Left ventricle myocardium superior (tissue), 1 donor: ENCODE measurements at places on chromosomes 5 and 9. TPM values are rescaled to one million over a fixed set of nuclear protein-coding genes. Genes with fewer than 3 reads are reported as not detected.

DNA sequence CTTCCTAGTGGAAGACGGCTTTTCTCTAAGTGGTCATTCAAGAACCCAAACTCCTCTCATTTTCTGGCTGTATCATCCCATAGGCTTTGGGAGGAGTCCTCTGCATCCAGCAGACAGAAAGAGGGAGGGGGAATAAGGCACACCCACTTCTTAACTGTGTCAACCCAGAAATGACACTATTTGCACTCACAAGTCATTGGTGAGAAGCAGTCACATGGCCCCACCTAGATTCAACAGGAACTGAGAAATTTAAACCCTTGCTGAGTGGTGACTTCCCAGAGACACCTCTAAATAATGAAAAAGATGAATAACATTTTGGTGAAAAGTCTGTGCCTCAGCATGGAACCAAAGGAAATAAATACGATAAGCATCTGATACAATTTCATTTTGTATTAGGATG lies 120.0 kb downstream of the MCTP1 start:
- DNase-seq, result no peak

GRCh38 chr9:98314381-98315066 lies 59.1 kb upstream of the TBC1D2 start:
- DNase-seq, result no peak

- no peak for DNase-seq
Measured at GRCh38 chr5:170431571-170431970, 42.4 kb upstream of the KCNMB1 start.

DNA sequence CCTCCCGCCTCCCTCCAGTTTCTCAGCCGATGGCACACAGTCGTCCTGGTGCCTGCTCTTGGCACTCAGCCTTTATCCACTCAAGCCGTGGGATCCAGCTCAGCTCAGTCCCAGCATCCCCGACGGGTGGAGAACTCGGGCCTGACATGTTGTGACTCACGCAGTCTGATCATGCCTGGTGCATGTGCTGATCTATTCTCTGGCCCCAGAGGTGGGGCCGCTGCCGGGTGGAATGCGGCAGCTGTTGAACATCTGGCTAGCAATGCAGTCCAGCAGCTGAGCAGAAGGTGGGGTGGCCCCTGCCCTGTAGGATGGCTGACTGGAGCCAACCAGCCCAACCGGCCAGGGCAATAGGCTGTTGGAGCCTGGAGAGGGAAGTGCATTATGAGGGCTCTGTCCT lies 1.7 kb upstream of the AIF1L start:
- DNase-seq, result peak; percentile 71

DNA sequence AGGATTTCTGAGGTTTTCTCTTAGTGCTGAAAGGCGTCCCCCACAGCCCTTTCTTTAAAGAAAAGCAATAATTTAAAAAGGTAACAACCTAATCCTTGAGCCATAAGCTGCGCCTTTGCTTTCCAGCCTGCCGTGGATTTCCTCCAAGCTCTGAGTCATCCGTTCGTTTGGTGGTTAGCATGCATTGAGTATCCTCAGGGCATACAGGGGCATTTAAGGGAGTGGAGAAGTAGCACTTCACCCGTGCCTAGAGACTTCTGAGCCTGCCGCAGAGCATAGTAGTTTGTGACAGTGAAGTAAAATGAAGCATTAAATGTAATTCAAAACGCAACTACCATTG lies 892 bp upstream of the TNC start:
- DNase-seq, result no peak

GRCh38 chr5:172725785-172726184 lies 45.2 kb downstream of the DUSP1 start:
- DNase-seq, result no peak

DNA sequence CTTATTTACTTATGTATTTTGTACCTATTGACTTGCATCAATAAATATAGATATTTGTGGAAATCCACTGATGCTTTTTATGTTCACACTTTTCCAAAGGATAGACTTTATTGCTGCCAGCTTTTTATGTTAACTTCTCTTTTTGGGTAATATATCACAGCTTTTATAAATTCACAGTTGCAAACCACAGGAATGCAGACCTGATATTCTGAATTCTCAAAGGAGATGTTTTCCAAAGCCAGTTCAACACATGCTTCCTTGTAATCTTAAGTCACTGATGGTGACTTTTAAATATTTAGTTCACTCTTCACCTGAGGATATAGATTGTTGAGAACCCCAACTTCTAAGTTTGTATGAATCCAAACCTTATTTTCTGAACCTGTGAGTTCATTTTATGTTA lies 223.4 kb upstream of the PRR16 start:
- DNase-seq, result no peak

- DNase-seq, result no peak
Measured at GRCh38 chr9:109940561-109940960, 160.6 kb downstream of the PALM2AKAP2 start.

GRCh38 chr5:539469-540070 lies 15.3 kb upstream of the SLC9A3 start:
- DNase-seq, result peak; percentile 22

- no peak for DNase-seq
Measured at GRCh38 chr5:95864456-95864855, 41.9 kb upstream of the GLRX start.

- DNase-seq, result no peak
Measured at GRCh38 chr5:176899946-176900779, 1.0 kb upstream of the HK3 start.

GRCh38 chr5:173567548-173567947 lies 48.9 kb downstream of the BOD1 start:
- DNase-seq, result no peak

DNA sequence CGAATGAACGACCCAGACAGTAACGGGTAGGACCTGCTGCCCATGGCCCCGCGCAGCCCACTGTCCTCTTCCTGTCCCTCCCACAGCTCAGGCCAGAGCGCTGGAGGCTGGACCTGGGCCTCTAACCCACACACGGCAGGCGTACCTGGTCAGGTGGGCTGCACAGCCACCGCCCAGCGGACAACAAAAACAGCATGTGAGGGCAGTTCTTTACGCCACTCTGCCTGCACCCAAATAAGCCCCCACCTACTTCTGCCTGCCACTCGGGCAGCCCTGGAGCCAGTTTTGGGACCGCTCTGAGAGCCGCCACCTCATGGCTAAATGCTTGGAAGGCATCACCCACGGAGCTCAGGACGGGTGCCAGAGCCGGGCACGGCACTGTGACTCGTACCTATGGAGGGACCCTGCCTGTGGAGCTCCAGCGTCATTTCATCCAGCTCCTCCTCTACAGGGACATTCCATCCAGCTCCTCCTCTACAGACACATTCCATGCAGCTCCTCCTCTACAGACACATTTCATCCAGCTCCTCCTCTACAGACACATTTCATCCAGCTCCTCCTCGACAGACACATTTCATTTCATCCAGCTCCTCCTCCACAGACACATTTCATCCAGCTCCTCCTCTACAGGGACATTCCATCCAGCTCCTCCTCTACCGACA lies 18.9 kb downstream of the CLPTM1L start:
- no peak for DNase-seq

DNA sequence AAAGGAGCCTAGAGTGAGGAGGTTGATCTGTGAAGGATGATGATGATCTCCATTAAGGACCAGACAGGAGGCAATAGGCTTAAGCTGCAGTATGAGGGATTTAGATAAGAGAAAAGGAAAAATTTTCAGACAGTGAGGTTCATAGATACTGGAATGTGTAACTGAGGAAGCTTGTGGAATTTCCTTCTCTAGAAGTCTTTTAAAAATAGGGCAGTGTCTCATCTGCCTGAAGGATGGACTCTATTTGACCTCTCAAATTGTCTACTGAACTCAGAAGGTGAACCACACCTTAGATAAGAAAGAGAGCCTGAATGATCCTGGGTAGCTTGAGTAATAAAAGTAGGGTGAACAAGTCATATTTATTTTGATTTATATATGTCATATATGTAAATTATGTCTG lies 148.2 kb upstream of the CDKN2B start:
- DNase-seq, result no peak

GRCh38 chr5:39640552-39640951 lies 215.8 kb upstream of the DAB2 start:
- no peak for DNase-seq

DNA sequence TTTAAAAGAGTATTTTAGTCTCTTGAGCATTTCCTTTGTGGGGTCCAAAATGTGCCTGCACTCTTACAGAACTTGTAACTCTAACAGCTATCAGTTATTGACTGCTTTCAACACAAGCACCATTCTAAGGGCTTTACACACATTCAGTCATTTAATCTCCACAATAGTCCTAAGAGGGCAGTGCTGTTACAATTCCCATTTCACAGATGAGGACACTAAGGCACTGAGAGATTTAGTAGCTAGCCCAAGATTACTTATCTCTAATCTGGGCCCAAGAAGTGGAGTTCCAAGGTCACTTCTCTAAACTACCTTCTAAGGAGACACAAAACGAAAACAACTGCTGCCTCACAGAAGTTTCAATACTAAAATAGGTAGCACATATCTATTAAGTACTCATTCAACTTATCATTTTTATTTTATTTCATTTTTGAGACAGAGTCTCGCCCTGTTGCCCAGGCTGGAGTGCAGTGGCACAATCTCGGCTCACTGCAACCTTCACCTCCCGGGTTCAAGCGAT lies 275.2 kb downstream of the CWC27 start:
- no peak for DNase-seq

DNA sequence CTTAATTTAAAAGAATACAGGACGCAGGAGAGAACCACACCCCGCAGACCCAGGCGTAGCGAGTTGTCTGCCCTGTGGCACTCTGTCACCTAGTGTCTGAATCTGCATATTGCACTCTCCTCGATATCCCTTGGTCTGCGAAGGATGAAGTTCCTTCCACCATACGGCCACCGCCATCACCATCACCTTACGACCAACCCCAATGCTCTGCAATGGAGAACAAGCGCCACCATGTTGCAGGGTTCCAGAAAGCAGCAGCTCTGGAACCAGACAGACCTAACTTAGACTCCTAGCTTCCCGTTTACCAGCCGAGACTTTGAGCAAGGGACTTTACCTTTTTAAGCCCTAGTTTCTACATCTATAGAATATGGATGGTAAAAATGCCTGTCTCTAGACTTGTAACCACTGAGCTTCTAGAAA lies 77.4 kb upstream of the DMRT1 start:
- peak; percentile 71 for DNase-seq

DNA sequence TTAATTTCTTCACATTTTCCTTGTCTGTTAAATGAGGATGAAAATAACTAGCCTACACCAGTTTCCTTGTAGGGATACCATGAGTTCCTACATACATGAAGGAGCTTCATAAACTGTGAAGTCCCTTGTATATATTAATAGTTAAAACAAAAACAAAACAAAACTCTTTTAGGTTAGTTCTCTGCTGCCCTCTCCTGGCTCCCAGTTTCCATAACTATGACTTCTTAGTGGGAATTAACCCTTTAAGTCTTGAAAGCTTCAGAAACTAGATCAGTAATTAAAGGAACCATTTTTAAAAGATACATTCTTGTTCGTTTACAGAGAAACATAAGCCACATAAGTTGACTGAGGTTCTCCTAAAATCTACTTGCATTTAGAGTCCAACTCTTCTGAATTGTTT lies 500.0 kb upstream of the C9orf72 start:
- no peak for DNase-seq

GRCh38 chr5:72079288-72079687 lies 28.0 kb upstream of the MAP1B start:
- peak; percentile 57 for DNase-seq

GRCh38 chr5:113343343-113343742 lies 91.4 kb downstream of the TSSK1B start:
- no peak for DNase-seq

DNA sequence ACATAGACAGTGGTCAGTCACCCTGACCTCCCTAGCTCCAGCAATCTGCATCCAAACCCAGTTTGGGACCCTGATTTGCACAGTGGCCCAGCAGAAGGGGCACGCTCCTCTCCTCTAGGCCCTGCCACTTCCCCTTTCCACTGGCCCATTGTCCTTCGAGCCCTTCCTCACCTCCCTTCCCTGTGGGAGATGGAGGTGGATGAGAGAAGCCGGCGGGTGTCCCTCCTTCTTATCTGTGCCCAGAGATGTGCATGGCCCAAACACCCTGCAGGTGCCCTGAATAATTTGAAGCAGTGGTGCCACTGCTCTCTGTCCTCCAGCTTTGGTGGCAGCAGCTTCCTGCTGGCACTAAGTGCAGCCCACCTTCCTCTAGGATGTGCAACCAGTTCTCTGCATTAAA lies 140.0 kb downstream of the BARX1 start:
- DNase-seq, result no peak

FBP2 gene
- not detected for total RNA-seq

IFNE gene
- total RNA-seq, result not detected

CER1 gene
- total RNA-seq, result not detected

ROPN1L gene
- total RNA-seq, result 0.20 TPM

MGAT4B gene
- 110 TPM for total RNA-seq

LYRM7 gene
- total RNA-seq, result 34.9 TPM

CCL27 gene
- total RNA-seq, result not detected

KYAT1 gene
- 16.6 TPM for total RNA-seq

CYLC2 gene
- not detected for total RNA-seq

G3BP1 gene
- 125 TPM for total RNA-seq

FAM151B gene
- 1.8 TPM for total RNA-seq

NDUFA8 gene
- total RNA-seq, result 321 TPM

PKN3 gene
- total RNA-seq, result 5.9 TPM

OR1J1 gene
- not detected for total RNA-seq

SIT1 gene
- 0.32 TPM for total RNA-seq

SPATA31C1 gene
- total RNA-seq, result not detected

RUSC2 gene
- total RNA-seq, result 30.3 TPM
